Activated naive CD8-positive, alpha-beta T cell treated with anti-CD3 and anti-CD28 coated beads, Interleukin-2, amount 10 ng/mL, durations not matched to agents 7 days and 5 days (primary cell): ENCODE measurements at places on chromosomes 5 and 9. TPM values are rescaled to one million over a fixed set of nuclear protein-coding genes. Genes with fewer than 3 reads are reported as not detected.
A peak's percentile ranks its signal among the peaks of the same experiment; 100 is the strongest.

SAXO1 gene
- 0.42 TPM for total RNA-seq

- DNase-seq = no peak
These were observed 398.5 kb upstream of the SLC24A2 start for GRCh38 chr9:20187318-20187717.

DNA sequence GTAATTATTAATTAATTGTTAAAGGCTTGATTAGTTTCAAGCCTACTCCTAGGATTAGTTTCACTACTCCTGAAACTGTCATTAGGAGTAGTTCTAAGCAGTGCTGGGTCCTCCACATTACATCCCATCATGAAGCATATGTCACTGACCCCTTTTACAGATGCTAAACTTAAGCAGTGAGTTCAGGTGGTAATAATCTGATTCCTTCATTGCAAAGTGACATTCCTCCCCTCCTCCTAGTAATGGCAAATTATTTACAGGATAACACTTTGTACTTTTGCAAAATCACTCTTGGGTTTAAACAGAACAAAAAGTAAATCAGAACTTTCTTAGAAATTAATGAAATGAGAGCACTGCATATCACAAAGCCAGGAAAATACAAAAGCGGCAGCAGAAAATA, 52.4 kb downstream of the BAAT start:
- DNase-seq = no peak

DUSP1 gene
- 39.4 TPM for total RNA-seq

- peak; percentile 60 for DNase-seq
These were observed 779 bp downstream of the PKN3 start for GRCh38 chr9:128702949-128703615.

GRCh38 chr5:60636644-60637043, 63.3 kb downstream of the DEPDC1B start:
- DNase-seq = no peak

BTNL3 gene
- total RNA-seq = not detected

ZNF618 gene
- 0.60 TPM for total RNA-seq

GRCh38 chr5:180689775-180690174, 40.4 kb upstream of the FLT4 start:
- DNase-seq = no peak

DNA sequence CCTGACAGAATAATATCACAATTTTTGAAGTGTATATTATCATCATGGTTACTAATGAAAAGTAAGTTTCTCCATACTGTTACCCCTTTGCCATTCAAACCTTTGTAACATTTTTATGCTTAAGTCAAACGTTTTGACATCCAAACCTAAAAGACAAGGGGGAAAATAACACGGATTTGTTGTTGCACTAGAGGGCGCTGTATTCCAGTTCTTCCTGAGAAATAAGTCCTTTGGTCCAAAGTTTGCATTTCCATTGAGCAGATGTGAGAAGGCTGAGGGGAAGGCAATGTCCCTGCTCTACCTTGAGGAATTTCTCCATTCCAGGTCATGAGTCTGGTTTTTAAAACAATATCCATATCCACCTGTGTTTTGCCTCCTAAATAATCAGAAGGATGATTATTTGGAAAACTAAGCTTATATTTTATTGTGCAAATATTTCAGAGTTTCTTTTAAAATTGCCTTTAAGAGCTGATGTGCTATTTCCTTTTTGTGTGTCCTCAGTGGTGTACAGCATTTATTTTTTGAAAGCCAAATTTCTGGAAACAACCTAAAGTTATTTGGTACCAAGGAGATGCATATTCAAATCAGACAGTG, 9.7 kb downstream of the LECT2 start:
- no peak for DNase-seq

- DNase-seq = no peak
These were observed 6.5 kb downstream of the SPAAR start for GRCh38 chr9:35915681-35916294.
